Activated CD4-positive, alpha-beta memory T cell treated with anti-CD3 and anti-CD28 coated beads for 36 hours (primary cell): ENCODE measurements at places on chromosomes 12 and 14. TPM values are rescaled to one million over a fixed set of nuclear protein-coding genes. Genes with fewer than 3 reads are reported as not detected.
A peak's percentile ranks its signal among the peaks of the same experiment; 100 is the strongest.

GLT1D1 gene
- total RNA-seq, result not detected

PDE3A gene
- not detected for total RNA-seq

PLEKHD1 gene
- total RNA-seq, result 0.05 TPM

SLC7A8 gene
- total RNA-seq, result 1.7 TPM

C12orf50 gene
- not detected for total RNA-seq

LGR5 gene
- not detected for total RNA-seq

- DNase-seq, result no peak
Observed at GRCh38 chr12:100576331-100577036, 3.0 kb downstream of the GAS2L3 start.

DNA sequence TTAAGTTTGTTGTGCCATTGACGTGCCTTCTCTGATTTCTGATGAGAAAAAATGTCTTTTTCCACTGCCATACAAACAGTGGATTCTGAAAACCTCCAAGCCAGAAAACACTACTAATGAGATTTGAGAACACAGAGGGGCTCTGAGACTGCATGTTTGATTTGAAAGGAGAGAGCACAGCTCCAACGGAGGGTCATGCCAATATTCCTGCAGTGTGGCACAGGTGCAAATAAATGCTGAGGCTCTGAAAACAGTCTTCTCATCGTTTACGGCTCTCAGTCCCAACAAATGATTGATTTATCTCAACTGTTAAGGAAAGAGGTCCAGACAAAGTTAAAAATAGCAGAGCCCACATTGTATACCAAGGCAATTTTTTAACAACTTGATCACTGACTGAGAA lies 128.7 kb downstream of the KCNH5 start:
- DNase-seq, result no peak

DNA sequence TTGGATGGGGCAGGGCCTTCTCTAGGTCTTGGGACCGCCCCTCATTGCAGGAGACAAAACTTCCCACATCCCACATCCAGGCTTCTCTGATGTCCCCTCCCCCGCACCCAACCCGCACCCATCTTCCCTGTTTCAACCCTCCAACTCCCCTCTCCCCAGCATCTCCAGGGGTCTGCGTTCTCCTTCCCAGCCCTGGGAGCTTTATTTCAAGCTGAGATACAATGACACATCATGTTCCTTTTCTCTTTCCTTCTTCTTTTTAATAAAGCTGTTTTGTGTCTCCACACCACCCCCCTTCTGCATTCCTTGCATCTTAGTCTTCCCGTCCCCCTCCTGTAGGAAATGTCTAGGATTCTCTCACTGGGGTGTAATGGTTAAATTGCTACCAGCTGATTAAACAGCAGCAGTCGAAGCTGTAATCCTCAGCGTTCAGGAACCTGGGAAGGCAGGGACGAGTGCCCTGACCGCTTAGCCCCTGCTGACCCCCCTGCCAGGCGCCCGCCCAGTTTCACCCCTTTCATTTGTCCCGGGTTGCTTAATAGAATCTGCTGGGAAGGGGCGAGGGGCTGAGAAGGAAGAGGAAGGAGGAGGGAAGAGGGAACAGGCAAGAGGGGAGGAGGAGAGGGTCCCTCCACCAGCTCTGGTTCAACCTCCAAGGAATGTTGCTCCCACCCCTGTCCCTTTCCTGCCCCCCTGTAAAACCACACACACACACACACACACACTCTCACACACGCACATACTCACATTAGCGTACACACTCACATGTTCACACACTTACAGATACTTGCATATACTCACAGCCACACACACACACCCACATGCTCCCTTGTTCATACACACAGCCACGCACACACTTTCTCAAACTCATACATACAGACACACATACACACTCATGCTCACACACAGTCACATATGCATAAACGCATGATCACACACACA lies 104.5 kb upstream of the MED13L start:
- DNase-seq, result no peak

DNA sequence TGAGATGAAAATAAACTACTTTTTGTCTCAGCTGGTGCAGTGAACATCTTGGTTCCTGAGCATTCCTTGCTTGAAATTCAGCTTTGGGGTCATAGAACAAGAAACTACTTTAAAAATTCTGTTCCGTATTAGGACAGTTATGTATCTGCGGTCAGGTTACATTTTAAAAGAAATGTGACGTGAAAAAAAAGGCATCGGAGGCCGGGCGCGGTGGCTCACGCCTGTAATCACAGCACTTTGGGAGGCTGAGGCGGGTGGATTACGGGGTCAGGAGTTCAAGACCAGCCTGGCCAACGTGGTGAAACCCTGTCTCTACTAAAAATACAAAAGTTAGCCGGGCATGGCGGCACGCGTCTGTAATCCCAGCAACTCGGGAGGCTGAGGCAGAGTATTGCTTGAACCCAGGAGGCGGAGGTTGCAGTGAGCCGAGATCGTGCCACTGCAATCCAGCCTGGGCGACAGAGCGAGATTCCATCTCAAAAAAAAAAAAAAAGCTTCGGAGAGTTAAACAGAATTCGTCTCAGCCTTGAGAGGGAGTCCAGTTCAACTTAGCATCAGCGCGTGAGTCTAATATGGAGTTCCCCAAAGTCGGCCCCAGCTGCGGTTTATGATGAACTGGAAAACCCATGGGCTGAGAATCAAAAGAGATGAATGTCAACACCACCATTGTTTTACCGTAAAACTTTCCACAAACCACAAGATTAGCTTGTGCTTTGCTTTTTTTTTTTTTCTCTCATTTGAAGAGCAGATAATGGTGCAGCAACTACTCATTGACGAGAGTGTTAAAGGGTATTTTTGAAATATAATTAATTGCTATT lies 2.1 kb upstream of the SLC2A13 start:
- DNase-seq, result peak; percentile 78

GRCh38 chr12:28925719-28926376 lies 223.2 kb upstream of the FAR2 start:
- DNase-seq, result no peak

- no peak for DNase-seq
Observed at GRCh38 chr12:41011939-41012338, 176.2 kb upstream of the PDZRN4 start.

- DNase-seq, result peak; percentile 53
Observed at GRCh38 chr12:62438098-62438692, 28.4 kb upstream of the MON2 start.

DNA sequence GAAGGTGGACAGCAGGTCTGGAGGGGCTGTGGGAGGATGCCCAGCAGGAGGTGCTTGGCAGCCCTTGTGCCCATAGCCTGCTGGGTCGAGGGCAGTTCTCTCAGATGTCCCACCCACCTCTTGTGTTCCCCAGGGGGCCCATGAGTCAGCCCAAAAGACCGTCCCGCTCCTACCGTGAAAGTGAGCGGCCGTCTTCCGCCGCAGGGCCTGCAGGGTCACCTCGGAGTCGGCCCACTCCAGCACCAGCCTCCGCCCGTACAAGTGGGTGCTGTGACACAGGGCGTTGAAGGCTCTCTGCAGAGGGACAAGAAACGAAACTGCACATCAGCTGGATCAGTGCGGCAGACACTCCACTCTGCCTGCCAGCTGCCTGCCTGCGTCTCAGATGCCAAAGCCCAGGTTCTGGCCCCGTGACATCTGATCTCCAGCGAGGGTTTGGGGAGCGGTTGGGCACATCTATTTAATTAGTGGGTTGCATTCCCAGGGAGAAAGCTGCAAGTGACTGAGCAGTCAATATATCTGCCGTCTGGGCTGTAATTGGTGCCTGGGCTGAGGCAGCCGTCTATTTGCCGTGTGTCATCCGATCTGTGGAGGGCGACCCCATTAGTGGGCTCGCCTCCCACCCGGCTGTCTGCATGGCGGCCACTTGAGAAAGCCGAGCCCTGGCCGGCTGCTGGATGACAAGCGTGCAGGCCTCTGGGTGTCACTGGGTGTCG lies 121.5 kb downstream of the RBM19 start:
- no peak for DNase-seq

DNA sequence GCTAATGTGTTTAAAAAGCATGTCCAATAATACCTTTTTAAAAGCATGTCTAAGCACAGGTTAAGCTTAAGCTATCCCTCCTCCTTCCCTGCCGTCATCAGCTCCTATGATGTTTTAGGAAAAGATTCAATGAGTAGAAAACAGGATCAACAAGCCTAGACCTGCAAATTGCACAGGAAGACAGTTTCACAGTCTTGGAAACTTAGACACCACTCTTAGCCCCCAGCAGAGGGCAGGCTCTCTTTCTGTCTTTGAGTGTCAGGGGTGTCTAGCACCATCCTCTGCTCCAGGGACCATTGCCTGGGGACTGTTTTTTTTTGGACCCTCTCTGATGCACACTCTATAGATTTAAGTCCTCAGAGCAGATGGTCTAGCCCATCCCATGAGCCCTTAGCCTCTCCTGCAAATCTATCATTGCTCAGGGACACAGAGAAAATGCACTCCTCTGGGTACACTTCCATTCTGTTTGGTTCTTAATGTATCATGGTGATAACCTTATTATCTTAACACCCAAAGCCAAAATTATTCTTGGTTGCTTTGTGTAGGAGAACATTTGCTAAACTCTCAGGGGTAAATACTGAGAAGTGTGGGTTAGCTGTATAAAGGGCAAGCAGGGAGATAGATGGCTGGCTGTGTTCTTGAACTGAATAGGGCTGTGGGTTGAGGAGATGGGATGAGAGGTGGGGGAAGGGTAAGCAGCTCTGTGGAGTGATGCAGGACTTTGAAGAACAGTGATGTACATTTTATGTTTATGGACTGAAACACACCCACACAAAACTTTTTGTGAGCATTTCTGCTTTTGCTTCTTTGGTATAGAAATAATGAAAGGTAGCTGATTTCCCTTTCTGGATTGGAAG lies 259.9 kb upstream of the DDHD1 start:
- no peak for DNase-seq

DNA sequence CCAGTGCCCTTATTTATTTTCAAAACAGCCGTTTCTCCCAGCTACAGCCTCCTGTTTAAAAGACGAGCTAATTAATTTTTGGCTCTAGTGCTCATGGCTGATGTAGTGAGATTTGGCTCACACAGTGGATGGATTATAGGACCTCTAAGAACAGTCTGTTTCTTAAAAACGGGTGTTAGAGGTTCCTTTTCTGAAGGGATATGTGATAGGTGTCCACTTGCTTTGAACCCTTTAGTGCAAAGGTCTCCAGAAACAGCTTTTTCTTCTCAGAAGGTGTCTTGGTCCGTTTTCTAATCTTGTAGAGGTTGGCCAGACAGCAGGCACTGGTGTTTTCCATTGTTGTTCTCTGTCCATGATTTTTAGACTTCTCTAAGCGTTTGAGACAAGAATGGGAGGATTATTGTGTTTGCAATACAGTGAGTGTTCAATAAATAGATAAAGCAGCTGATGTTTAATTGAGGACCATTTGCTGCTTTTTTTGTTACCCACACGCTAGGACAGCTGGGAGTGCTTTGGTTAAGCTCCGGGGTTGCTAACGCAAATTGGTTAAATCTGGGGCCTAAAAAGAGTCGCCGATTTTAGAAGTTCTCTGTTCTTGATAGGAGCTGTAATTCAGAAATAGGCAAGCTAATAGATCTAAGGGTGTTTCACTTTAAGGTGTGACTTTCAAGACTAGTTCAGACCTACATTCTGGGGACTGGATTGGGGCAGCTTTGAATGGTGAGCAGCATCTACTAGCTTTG lies 1.0 kb downstream of the BORCS5 start:
- DNase-seq, result peak; percentile 25

DNA sequence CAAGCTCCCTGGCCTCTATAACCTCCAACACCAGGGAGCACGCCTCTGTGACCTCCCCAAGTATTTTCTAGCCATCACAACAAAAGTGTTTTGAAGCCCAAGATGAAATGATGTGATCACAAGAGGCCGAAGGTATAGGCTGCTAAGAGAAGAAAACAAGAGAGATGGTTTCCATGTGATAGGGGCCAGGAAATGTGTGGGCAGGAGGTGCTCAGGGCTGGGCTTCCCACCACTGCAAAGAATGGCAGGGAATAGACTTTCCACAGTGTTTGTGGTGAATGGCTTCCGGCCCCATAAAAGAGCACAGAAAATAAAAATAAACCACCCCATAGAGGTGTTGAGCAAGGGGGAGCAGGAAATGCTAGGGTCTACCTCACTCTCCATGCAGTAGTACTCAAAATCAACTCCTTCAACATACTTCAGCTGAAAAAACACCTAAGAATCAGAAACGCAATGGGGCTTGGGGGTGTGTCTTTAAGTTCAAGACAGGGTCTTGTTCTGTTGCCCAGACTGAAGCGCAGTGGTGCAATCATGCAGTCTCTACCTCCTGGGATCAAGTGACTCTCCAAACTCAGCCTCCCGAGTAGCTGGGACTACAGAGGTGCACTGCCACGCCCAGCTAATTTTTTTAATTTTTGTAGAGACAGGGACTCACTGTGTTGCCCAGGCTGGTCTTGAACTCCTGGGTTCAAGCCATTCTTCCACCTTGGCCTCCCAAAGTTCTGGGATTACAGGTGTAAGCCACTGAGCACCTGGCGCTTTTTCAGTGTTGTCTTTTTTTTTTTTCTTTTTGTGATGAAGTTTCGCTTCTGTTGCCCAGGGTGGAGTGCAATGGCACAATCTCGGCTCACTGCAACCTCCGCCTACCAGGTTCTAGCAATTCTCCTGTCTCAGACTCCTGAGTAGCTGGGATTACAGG lies 27.1 kb downstream of the DAD1 start:
- peak; percentile 85 for DNase-seq

- no peak for DNase-seq
Observed at GRCh38 chr12:71865757-71866536, 26.4 kb downstream of the TBC1D15 start.

DNA sequence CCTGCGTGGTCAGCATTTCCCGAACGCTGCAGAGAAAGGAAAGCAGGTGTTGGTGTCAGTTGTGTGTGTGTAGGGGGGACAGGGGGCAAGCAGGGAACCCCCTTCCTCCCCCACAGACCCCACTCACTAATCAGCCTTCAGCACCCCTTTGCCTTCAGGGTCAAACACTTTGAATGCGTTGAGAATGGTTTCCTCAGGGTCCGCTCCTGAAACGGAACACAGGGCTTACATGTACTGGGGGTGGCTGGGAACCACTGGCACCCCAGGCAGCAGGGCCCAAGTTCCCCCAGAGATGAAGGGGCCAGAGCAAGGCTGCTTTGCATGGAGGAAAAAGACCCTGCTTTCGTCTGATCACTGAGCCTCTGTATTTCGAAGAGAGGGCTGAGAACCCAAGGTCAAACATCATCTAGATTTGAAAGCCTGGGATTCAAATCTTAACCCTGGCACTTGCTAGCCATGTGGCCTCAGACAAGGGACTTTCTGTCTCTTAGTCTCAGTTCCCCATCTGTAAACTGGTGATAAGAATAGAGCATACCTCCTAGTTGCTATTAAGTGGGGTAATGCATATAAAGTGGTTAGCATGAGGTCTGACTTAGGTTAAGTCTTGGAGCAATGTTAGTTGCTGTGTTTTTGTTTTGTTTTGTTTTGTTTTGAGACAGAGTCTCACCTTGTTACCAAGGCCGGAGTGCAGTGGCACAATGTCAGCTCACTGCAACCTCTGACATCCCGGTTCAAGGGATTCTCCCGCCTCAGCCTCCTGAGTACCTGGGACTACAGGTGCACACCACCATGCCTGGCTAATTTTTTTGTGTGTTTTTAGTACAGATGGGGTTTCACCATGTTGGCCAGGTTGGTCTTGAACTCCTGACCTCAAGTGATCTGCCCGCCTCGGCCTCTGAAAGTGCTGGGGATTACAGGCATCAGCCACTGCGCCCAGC lies 7.0 kb downstream of the MYL2 start:
- no peak for DNase-seq
